ENCODE measurements at places on chromosomes 5 and 9.

DNA sequence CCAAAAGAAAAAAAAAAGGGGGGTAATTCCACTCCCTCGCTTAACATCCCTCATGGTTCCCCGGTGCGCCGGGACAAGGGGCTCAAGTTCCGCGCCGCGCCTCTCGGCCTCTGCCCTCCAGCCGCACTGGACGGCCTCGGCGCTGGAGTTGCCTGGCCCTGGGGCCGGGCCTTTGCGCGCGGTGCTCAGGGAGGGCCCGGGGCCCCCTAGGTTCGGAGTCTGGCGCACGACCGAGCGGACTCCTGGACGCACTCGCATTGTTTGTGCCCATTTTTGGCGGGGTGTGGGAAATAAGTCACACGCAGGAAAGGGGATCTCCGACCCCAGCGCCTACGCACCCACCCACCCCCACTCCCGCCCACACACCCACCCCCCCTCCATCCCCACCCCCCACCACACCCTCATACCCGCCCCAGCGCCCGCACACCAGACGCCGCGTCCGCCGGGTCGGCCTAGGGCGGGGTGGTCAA, 381 bp downstream of the MED22 start:
- DNase-seq, result peak; percentile 82

GRCh38 chr9:134063088-134063570, 4.7 kb downstream of the BRD3 start:
- no peak for DNase-seq

- no peak for DNase-seq
Observed at GRCh38 chr9:112380825-112381221, 915 bp downstream of the HSDL2 start.

- no peak for DNase-seq
Observed at GRCh38 chr9:38482918-38483592, 58.8 kb upstream of the IGFBPL1 start.

GRCh38 chr5:169416583-169417196, 115.8 kb upstream of the SLIT3 start:
- no peak for DNase-seq

GRCh38 chr9:42388146-42388690, 204.8 kb downstream of the SPATA31A6 start:
- DNase-seq, result no peak

- no peak for DNase-seq
Observed at GRCh38 chr5:33224285-33224961, 216.3 kb upstream of the TARS1 start.

DNA sequence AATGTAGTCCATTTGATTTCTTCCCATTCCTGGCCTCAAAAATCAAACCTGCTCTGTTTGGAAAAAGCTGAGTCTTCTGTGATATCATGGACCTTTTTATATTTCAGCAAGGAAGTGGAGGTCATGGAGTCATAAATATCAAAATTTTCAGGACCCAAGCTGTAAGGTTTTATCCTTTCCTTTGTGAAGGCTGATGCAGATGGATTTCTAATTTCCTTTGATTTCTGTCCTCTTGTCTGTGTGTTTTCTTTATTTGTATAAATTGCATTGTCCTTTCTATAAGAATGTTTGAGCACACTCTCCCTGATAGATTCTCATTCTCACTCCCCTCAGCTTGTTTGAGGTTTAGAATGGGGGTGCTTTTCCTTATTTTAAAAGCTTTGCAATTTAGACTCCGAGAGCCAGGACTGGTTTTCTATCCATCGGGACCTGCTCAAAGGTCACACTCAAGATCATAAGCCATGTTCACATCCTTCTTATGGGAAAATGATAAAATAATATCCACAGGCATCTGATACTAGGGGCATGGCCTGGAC, 127.4 kb upstream of the TMEM161B start:
- no peak for DNase-seq

- no peak for DNase-seq
Observed at GRCh38 chr5:114314061-114314460, 47.8 kb upstream of the KCNN2 start.

DNA sequence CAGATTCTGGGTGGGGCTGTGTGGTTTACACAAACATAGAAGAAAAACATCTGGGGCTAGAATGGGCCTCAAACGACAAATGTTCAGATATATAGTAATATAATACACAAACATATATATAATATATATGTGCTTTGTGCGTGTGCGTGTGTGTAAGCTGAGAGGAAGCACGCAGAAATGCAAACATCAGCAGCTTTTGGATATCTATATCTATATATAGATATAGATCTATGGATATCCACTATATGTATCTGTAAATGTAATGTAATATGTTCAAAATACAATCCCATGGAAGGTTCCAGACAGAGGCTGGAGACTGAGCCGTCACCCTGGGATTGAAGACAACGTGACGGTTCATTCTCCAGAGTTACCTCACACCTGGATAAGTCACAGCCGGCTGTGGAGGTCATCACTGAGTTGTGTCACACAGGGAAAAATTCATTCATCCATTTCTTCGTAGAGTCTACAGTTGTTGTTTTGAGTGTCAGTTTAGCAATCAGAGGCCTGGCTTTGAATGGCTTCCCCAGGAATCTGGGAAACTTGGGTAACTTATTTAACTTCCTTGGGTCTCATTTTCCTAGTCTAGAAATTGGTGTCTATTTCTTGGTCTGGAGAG, 123.0 kb upstream of the CPEB4 start:
- no peak for DNase-seq

GRCh38 chr5:173744551-173744950, 128.1 kb upstream of the BOD1 start:
- DNase-seq, result no peak

- DNase-seq, result no peak
Observed at GRCh38 chr9:25537808-25538207, 140.4 kb downstream of the TUSC1 start.

GRCh38 chr5:113067635-113068344, 91.2 kb downstream of the DCP2 start:
- no peak for DNase-seq

GRCh38 chr5:145965804-145966203, 29.4 kb downstream of the SH3RF2 start:
- no peak for DNase-seq

DNA sequence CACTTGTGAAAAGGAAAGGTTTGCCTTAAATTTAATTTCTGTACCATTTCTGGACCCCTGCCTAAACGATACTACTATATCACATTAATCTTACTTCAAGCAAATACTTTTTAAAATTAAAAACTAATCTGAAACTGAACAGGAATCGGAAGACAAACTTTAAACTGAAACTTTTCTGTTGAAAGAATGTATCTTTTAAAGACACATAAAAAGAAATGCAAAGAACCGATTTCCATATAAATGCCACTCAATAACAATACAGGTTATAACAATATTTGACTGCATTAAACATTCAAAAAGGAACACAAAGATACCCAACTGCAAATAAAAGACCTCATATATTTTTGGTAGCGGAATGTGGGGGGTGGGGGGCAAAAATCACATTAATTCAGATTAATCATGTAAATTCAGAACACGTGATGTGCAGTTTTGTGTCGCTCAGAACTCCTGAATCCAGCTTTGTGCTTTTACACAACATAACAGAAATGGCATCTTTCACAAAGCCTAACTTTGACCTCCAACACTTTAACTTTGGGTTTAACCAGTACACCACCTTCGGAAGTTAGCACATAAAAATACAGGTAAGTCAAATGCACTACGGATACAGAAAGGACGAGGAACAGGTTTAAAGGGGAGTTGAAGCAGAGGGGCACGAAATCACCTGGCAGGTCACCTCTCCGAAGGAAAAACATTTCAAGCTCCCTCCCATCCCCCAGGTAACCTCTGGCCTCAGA, 925 bp downstream of the LIFR start:
- no peak for DNase-seq

All from CD4-positive, alpha-beta T cell (primary cell).